ENCODE measurements at places on chromosomes 5 and 9. TPM values are rescaled to one million over a fixed set of nuclear protein-coding genes. Genes with fewer than 3 reads are reported as not detected.

- DNase-seq: no peak
These were observed 79.7 kb downstream of the MED27 start for GRCh38 chr9:131999692-132000551.

The NUDT12 gene
- total RNA-seq: 20.7 TPM

- no peak for DNase-seq
These were observed 42.1 kb downstream of the LRRTM2 start for GRCh38 chr5:138833080-138833479.

DNA sequence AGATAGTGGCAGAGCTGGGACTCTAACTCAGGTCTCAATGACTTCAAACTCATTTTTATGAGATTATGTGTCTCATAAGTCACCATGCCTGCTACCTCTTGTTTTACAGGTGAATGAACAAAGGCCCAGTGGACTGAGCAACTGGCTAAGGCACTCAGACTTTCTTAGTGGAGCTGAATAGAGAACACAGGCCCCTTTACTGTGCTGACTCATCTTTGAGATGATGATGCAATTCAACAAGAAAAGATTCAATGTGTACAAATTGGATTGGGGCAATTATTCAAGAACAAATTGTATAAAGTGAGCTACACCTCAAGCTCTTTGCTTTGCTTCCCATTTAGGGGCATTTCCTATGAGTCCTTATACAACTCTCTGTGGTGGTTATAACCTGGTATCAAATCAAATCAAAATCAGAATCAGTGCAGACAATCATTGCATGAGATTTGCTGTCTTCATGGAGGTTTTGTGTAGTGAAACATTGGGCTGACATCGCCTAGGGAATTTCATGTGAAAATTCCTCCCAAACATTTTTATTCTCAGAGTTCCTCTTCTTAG lies 84.3 kb upstream of the PPP2R2B start:
- DNase-seq: no peak

The TAF11L10 gene
- not detected for total RNA-seq

DNA sequence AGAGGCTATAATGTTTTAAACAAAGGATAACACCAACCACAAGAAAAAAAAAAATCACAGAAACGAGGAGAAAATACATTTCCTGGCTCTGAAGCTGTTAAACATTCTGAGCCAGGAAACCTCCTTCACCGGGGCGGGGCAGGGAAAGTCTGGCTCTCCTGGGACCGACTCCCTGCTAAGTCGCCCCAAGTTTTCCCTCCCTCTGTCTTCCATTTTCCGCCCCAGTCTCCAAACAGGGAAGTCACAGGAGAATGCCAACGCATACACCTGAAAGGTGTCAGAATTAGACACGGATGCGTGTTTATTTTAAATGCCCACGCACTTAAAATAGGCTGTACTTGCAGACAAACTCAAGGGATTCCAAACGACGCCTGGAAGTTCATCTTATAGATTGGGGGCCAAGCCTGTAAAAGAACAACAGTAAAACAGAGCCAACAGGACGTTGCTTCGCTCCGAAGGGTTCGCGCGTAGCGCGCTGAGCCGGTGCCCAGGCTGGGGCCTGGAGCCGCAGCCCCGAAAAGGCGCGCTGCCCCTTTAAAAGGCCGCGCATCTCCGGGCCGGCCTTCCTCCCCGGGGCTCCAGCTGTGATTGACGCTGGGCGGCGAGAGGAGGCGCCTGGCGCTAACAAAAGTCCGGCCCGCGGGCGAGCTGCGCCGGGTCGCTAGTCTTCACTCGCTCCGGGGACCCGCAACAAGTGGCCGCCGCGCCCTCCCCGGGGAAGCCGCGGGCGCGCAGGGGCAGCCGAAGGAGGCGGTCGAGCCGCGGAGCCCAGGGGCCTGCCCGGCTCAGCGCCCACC lies at the start of gene FBXL7:
FBXL7 (plus strand) TSS at position 653 of the 797 bp plus-strand sequence.
- DNase-seq: peak; percentile 92

DNA sequence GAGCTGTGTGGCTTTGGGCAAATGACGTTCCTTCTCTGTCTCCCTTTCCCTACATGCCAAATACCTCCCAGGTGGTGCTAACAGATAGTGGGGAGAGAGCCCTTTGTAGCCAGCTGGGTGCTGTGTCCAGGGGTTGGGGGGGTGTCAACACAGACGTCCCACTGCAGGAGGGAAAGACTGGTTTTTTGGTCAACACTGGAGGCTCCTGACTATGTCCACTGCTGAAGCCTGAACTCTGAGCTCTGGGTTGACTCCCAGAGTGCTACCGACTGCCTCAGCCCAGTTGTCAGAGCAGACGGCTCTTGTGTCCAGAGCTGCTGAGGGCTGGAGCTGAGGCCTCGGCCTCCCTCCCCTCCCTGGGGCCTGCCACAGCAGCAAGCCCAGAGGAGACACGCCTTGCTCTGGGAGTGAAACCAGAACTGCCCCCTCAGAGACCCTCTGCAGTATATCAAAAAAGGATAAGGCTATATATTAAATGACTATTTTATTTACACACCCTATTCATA lies 14.8 kb upstream of the SLC25A51 start:
- DNase-seq: peak; percentile 40

DNA sequence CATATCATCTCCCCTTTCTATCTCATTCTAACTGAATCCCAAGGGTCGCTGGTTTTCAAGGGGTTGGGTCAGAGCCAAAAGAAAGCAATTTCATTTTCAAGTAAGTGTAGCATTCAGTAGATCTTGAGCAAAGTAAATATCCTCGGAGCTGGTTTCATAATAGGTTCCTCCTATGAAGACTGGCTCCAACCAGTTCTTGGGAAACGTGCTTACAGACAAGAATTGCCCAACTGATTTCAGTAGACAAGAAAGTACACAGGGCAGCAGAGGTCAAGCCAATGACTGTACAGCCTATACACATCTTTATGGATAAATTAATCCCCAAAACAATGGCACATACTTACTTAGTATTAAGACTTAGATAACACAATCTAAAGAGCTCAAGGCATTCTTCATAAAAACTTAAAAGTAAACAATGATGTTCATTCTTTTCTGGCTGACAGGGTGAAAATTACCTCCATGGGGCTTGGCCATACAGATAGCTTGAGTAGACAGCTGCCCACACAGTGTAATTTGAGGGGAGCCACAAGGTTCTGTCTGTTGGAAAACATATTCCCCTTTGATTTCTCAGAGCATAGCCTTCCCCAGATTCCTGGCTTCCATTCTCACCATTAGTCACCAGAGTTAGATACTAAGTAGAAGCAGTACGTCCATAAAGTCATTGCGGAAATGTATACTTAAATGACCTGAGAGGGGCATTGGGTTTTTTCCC lies 163.9 kb downstream of the ARRDC3 start:
- peak; percentile 71 for DNase-seq

DNA sequence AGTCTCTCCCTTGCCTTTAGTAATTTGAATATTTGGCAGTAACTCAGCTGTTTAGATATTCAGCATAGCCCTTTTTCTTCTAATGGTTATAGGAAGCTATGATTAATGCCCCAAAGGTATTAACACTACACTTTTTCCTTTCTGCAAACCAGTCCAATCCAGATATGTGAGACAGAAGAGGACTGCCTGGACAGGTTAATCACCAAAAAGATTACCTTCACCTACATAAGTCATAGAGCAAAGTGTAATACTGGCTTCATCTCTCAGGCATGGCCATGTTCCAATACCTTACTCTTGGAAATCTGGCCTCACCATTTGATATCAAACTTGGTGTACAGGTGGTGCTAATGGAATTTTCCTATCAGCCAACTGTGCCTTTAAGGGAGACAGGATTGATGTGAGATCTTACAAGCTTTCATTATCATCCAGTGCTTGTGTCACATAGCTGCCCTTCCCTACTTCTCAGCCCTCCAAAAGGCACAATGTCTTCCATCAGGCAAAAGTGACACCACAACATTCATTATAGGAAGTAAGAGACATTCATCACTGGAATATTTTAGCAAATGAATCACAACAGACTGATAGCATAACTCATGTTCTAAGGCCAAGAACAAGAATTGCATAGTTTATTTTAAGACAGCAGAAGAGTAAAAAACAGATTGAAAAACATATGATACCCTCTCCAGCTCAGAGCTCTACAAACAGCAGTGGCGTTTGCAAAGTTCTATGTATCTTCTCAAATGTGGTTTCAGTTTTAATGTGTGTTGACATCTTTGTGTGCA lies 91.2 kb upstream of the PAM start:
- DNase-seq: no peak

DNA sequence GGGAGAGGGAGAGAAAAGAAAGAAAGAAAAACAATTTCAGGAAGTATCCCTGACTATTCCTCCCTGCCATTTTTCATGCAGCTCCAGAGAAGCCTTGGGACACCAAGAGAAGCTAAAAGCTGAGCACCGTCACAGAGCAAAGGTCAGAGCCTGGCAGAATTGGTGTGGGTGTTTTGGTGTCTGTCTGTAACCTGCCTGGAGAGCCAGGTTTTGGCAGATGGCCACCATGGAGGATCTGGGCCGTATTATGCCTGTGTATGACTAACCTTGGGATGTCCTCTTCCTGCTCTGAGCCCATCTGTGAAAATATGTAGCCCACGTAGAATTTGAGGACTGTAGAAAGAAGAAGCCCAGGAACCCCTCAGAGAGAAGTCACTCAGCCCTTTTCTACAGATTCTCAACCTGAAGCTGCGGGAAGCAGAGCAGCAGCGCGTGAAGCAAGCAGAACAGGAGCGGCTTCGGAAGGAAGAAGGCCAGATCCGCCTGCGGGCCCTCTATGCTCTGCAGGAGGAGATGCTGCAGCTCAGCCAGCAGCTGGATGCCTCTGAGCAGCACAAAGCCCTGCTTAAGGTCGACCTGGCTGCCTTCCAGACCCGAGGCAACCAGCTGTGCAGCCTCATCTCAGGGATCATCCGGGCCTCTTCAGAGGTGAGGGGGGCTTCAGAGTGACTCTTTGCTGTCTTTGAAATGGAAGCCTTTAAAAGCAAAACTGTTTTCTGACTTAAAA lies 18.8 kb downstream of the GLE1 start:
- peak; percentile 83 for DNase-seq

The EQTN gene
- 0.71 TPM for total RNA-seq

- no peak for DNase-seq
These were observed 328.2 kb downstream of the BNC2 start for GRCh38 chr9:16542290-16542689.

GRCh38 chr5:154220625-154221024 lies 30.1 kb downstream of the GALNT10 start:
- DNase-seq: no peak

DNA sequence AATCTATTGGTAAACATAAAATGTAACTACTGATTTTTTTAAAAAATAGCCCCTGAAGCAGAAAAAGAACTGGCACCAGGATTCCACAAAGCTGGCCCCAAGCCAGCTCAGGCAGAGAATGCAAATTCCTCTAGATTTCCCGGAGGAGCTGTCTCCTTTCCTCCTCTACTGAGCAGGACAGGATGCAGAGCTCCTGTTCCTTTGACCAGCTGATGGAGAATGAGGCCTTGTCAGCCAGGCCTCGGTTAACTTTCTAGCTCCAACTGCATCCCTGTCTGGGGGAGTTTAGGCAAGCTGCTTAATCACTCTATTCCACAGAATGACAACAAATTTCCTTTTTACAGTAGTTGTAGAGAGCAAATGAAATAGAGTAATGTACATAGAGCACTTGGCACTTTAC lies 155.5 kb downstream of the GNAQ start:
- DNase-seq: no peak

All from sigmoid colon (tissue), 7 donors.